ENCODE measurements at places on chromosomes 13 and 19. TPM values are rescaled to one million over a fixed set of nuclear protein-coding genes. Genes with fewer than 3 reads are reported as not detected.

- no peaks in the 10 kb centered on the region for H3K36me3 ChIP-seq
- no peak overlapping the region for H3K4me3 ChIP-seq
- no peak overlapping the region for H3K27ac ChIP-seq
- DNase-seq = no peak
- H3K27me3 ChIP-seq = no peaks in the 10 kb centered on the region
Measured at GRCh38 chr13:99398071-99398470, 90.9 kb upstream of the GPR183 start.

The SIGLEC12 gene
- not detected for total RNA-seq

DNA sequence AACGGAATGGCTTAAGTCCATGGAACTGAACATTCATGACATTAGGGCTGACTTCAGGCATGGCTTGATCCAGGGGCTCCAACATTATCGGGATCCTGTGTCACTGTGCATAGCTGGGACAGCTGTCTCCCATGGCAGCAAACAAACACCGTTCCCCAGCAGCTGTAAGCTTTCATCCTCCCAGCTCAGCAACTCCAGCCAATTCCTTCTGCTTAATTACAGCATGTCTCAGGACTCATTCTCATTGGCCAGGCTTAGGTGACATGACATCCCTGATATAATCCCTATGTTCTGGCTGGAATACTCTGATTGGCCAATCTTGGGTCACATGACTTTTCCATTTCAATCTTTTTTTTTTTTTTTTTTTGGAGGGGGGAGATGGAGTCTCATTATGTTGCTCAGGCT is 10.9 kb upstream of the TLE5 start:
- H3K36me3 ChIP-seq = no peaks in the 10 kb centered on the region
- no peak overlapping the region for H3K27ac ChIP-seq
- no peaks in the 10 kb centered on the region for H3K27me3 ChIP-seq
- no peak overlapping the region for H3K4me3 ChIP-seq
- no peaks in the 10 kb centered on the region for H3K4me1 ChIP-seq
- DNase-seq = peak; percentile 51

- peak; percentile 60 for DNase-seq
- no peaks in the 10 kb centered on the region for H3K27me3 ChIP-seq
- H3K27ac ChIP-seq = no peak overlapping the region
- no peaks in the 10 kb centered on the region for H3K4me1 ChIP-seq
Measured at GRCh38 chr19:42563352-42564210, 31.1 kb downstream of the CEACAM8 start.

DNA sequence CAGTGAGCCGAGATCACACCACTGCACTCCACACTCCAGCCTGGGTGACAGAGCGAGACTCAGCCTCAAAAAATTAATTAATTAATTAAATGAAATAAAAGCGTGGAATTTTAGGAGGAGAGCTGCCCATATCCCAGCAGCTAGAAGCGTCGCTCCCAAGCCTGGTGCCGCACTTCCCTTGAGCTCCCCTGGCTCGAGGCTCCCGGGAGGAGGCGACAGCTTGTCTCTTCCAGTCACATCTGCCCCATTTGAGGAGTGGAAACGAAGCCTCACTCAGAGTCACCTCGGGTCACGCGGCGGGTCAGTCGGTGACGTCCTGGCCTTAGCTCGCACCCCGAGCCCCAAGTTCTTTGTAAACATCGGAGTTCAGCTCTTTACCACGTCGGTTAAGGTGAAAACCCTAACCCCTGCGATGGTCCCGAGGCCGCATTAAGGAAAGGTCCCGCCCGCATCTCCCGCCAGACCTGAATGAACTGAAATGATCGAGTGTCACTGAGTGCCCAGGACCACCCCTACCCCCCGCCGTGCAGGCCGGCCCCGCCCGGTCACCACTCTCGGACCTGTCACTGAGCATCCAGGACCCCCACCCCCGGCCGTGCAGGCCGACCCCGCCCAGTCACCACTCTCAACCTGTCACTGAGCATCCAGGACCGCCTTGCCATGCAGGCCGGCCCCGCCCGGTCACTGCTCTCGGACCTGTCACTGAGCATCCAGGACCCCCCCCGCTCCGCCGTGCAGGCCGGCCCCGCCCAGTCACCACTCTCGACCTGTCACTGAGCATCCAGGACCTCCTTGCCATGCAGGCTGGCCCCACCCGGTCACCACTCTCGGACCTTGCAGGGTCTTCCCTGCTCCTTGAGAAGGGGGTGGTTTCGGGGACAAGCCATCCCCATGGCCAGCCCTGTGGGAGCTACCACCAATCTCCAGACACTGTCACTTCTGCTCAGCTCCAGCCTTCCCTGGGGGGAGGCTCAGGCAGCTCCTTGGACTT is 176.9 kb downstream of the KDM4B start:
- H3K27me3 ChIP-seq = no peaks in the 10 kb centered on the region
- no peak for DNase-seq
- no peak overlapping the region for H3K27ac ChIP-seq

GRCh38 chr19:8988204-8988603 is 22.0 kb downstream of the MUC16 start:
- no peak overlapping the region for H3K4me3 ChIP-seq
- H3K36me3 ChIP-seq = no peaks in the 10 kb centered on the region
- H3K4me1 ChIP-seq = no peaks in the 10 kb centered on the region
- no peak for DNase-seq

- no peak for DNase-seq
- no peaks in the 10 kb centered on the region for H3K27me3 ChIP-seq
Measured at GRCh38 chr13:73547239-73547638, 488.4 kb downstream of the KLF5 start.

DNA sequence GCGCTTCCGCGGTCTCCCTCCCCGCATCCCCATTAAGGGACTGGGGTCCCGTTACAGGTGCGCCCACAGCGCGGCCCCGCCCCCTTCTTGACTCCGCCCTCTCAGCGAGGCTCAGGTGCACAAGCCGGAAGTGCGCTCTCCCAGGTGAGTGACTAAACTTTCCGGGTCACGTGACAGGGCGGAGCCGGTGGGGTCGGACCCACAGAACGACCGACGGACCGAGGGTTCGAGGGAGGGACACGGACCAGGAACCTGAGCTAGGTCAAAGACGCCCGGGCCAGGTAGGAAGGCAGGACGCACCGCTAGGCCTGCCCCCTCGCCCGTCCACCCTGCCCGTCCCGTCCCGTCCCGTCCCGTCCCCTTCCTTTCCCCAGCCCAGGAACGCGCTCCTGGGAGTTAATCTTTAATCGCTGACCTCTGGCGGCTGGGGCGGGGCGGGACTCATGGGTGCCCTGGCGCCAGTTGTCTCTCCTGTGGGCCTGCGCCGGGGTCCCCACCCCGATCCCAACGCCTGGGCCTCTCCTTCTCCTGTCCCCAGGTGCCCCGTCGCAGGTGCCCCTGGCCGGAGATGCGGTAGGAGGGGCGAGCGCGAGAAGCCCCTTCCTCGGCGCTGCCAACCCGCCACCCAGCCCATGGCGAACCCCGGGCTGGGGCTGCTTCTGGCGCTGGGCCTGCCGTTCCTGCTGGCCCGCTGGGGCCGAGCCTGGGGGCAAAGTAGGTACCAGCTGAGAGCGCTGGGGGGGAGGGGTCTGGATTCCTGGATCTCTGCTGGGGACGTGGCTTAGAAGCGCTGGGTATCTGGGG is at the start of gene CRB3:
CRB3 (plus strand) TSS at position 202 of the 804 bp plus-strand sequence; CDS start at position 633, 431 bp downstream.
- H3K27ac ChIP-seq = peak within 1 kb of the TSS; percentile 95
- no peaks in the 10 kb centered on the region for H3K27me3 ChIP-seq
- H3K4me1 ChIP-seq = no peaks in the 10 kb centered on the region
- H3K4me3 ChIP-seq = peak within 1 kb of the TSS; percentile 92

The CD79A gene
- total RNA-seq = not detected

The KLK8 gene
- not detected for total RNA-seq
